ENCODE measurements at places on chromosomes 11 and 22.

- DNase-seq, result no peak
Observed at GRCh38 chr11:126011265-126011664, 51.4 kb downstream of the CDON start.

GRCh38 chr11:115222863-115223530 is 281.2 kb downstream of the CADM1 start:
- no peak for DNase-seq

- DNase-seq, result no peak
Observed at GRCh38 chr22:33720166-33720878, 200.0 kb downstream of the LARGE1 start.

DNA sequence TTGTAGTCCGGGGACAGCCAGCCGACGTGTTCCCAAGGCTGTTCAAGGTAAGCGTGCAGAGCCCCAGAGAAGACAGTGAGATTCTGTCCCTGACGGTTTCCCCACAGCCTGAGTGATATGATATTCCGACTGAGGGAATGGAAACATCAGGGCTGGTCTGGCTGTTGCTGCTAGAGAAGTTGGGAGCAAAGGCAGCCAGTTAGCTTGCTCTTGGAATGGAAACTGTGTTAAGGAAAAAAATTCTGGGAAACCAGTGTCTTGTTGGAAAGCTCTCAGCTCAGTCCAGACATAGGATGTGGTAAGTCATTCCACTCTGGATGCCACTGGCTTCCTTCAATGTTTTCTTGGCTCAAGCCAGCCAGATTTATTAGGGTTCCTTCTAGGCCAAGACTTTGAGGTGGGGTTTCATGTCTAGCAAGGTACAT is 8.8 kb downstream of the CRY2 start:
- DNase-seq, result no peak

DNA sequence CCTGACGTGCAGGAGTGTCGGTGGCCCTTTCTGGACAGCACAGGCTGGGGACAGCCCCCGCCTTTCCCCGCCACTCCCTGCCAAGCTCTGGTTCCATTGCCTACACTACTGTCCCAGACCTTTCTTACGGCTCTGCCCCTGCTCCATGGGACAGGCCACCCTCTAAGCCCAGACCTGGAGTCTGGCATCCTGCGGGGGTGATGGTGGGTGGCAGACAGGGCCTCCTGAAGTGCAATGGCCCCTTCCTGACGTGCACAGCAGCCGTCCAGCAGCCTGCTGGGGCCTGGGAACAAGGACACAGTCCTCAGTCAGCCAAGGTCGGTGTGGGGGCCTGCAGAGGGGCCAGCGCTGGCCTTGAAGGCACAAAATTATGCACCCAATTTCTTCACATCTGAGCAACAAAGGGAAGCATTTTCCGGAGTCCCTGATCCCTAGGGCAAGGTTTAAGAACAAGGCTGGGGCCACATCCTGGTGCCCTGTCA is 79.7 kb upstream of the KCNQ1OT1 start:
- no peak for DNase-seq

- DNase-seq, result no peak
Observed at GRCh38 chr11:35536470-35536869, 11.1 kb upstream of the PAMR1 start.

DNA sequence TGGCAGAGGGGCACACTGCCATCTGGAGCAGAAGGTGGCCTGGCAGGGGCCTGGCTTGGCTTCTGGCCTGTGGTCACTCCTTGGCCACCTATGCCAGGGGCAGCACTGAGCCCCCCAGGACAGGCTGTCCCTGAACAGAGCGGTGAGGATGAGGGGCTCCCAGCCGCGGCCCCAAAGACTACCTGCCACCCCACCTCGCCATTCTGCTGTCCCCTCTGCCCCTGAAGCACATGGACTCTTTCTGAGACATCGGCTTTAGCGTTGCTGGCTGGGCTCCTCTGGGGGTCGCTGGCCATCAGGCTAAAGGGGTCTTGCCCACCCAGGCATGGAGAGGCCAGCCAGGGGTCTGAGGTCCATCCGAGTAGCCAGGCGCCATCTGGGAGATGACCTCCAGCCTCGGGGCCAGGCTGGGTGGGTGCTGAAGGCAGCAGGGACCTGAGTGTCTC is 87.8 kb downstream of the WNT7B start:
- no peak for DNase-seq

DNA sequence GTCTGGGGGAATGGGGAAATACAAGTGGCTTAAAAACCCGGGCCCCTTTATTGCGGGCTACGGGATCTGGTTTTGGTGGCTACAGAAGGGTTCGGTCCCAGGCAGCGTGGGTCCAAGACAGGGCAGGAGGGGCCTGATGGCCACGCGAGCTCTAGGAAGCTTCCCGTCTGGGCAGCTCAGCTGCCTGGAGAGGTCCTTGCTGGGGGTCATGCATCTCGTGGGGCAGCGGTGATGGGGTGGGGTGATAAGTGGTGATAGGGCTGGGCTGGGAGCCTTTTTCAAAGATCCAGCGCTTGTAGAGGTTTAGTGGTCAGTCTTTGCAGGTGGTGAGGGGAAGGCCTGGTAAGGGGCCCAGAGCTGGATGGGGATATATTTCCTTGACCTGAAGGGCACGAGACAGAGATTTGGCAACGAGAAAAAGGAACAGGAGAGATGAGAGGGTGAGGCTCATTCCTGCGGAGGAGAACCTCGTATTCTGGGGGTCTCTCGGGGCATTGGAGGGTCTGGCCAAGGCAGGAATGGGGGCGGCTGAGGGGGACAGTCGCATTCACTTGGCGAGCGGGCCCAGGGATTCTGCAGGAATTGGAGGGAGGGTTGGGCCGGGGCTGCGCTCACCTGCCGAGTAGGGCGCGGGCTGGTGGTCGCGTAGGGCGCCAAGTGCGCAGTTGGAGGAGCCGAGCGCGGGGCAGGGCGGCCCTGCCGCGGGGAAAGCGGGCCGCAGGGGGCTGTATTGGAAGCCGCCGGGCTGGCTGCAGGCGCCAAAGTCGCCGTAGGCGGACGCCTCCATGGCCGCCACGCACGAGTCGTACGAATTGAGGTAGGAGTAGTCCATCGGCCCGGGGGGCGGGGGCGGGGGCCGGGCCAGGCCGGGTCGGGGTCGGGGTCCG is 560 bp downstream of the PHOX2A start:
- no peak for DNase-seq

Data from left colon (tissue), 2 donors.